Suppressor macrophage treated with lipopolysaccharide for 4 hours (primary cell): ENCODE measurements at places on chromosomes 4 and X.
A peak's percentile ranks its signal among the peaks of the same experiment; 100 is the strongest.

DNA sequence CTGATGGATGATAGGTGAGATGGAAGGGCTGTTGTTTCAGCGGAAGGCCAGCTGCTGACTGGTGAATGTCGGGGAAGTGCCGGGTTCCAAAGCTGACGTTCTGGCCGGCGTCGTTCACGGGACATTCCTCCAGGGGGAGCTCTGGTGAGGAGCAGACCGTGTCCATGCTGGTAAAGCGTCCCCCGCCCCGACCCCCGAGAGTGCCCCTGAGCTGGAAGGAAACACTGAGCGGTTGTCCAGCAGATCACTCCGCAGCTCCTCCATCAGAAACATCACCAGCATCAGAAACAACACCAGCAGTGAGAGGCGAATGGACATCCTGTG, 18.6 kb upstream of the ADRA2C start:
- DNase-seq: no peak

DNA sequence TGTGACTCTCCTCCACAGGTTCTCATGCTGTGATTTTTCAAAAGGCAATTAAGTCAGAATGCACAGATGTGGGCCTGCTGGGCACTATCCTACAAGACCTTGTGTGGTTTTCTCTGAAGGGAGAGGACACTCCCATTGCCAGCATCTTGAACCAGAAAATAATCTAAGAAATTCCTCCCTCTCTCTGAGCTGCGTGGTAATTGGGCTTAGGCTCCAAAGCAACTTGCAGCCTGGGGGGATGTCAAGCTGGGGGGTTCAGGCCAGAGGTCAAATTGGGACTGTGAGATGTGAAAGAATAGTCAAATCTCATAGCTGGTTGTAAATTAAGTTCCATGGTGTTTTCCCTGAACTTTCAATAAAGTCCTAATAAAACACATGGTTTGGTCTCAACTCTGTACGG, 350.6 kb upstream of the SLC7A11 start:
- no peak for DNase-seq

DNA sequence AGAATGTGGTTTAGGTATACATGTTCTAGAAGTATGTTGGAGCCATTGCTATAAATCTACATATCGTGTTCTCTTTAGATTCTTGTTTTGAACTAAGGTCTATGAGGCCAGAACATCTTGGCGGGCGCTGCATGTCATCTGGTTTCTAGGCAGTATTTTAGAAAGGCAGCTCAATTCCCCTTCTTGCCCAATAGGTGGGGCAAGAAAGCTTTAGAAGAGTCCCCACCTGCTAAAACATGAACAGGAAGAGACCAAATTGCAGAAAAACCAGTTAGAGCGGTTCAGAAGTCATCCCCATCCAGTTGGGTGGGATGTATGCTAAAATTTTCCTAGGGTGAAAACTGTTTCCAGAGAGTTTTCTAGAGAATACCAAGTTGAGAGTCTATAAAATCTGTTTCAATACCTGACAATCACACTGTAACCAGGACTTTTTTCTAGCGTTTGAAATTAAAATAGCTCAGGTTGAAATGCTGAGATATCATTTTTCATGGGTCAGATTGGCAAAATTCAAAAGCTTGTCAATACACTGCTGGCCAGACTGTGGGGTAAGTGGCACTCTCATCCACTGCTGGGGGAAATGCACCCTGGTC, 17.5 kb upstream of the SH3KBP1 start:
- DNase-seq: peak; percentile 42

- DNase-seq: no peak
These were observed 16.7 kb upstream of the ANKRD17 start for GRCh38 chr4:73275318-73275654.

DNA sequence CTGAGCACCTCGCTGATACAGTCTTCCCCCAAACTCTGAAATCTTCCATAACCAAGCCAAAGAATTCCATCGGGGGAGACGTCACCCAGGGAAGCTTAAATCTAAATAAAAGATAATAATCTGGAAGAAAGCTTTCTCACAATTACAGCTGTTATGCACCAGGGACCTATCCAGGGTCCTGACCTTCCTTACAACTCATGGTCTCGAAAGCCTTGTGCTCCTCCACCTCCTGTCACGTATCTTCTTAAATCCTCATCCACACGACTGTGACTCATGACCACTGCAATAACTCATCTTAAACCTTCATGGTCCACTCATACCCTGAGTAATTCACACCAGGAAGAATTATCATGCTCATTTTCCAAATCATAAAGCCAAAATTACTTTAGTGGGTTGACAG, 166.8 kb upstream of the FRG1 start:
- no peak for DNase-seq

DNA sequence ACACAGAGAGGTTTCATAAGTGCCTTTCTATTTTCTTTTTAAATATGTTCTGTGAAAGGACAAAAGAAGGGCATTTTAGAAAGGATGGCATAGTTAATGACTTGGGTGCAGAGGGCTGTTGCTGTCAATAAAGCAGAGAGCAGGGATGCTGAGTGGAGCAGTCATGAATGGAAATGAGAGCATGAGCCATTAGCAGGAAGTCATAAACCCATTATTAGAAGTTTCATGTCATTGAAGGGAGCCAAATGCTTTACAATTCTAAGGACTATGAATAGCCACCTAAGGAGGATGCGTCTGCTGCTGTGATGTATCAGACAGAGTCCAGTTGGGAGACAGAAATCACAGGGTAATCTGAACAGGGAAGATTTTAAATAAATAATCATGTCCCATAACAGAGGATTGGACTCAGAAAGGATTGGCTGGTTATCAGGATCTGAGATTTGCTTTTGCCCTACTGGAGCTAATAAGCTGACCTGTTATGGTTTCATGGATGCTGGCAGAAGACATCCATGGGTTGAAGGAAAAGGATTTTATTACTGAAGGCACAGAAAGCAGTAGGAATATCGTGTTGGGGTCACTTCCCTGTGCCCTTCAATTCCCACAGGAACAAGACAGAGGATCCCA, 47.5 kb upstream of the WDR19 start:
- DNase-seq: no peak

DNA sequence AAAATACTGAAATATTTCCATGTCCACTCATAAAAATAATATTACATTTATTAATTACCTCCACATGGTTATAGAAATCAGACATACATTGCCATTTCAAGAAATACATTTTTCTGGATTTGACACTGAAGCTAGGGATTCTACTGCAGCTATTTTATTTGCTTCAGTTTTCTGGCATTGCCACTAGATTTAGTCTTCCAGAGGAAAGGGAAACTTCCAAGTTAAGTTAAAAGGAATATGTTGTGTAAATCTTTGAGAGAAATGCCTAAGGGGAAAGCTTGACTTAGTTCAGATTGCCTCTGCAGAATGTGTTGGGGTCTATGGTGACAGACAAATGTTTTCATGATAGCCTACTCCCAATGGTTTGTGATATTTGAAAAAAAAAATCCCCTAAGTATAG, 1631.3 kb downstream of the PCDH18 start:
- DNase-seq: no peak
